H4 (cell line): ENCODE measurements at places on chromosomes 5 and 9.

- no peak for DNase-seq
Measured at GRCh38 chr5:52886206-52886605, 98.5 kb downstream of the ITGA1 start.

GRCh38 chr5:57491369-57491965 lies 8.9 kb upstream of the ACTBL2 start:
- no peak for DNase-seq

GRCh38 chr5:149153193-149153750 lies 12.0 kb downstream of the ABLIM3 start:
- DNase-seq: no peak

- no peak for DNase-seq
Measured at GRCh38 chr9:5485378-5486085, 24.8 kb upstream of the PDCD1LG2 start.

GRCh38 chr9:12988258-12988657 lies 213.4 kb downstream of the LURAP1L start:
- DNase-seq: no peak

- no peak for DNase-seq
Measured at GRCh38 chr9:3458806-3459475, 66.9 kb downstream of the RFX3 start.

DNA sequence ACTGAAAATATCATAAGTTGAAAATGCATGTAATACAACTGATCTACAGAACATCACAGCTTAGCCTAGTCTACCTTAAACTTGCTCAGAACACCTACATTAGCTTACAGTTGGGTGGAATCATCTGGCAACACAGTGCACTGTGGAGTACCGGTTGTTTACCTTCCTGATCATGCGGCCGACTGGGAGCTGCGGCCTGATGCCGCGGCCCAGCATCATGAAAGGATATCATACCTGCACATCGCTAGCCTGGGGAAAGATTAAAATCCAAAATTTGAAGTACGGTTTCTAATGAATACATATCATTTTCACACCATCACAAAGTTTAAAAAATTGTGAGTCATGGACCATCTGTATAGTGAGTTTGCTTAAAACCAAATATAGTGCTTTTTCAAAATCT lies 1.8 kb downstream of the HACD4 start:
- DNase-seq: no peak

DNA sequence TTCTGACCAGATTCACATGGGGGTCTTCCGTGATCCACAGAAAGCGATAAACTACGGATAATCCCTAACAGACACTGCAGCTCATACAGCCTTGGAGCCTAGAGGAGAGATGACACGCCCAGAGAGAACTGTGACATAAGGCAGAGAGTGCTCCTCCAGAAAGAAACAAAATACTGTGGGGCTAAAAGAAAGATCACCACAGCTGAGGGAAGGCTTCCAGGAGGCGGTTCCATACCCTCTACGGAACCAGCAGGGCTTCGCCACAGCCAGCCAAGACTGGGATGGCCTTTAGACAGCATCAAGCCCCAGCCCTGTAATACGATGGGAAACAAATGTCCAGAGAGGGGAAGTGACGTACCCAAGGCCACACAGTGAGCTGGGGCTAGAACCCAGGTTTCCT lies 19.3 kb downstream of the GPX3 start:
- no peak for DNase-seq

DNA sequence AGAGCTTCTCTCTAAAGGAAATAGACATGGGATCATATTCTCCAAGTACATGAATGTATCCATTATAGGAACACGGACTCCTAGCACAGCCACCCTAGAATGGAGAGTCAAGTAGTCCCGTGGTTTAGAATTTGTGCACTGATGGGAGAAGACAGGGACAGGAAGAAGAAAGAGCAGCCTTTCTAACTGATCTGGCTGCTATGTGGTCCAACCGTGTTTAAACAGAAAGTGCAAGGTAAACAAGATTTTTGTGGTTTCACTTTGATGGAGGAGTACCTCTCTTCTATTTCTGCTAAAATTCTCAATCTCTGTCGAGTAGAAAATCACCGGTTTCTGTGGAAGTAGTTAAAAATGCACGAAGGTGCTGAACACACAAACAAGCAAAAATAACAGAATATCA lies 171.3 kb downstream of the ST8SIA4 start:
- peak; percentile 19 for DNase-seq

GRCh38 chr5:175447571-175447970 lies 3.6 kb upstream of the DRD1 start:
- DNase-seq: peak; percentile 61

DNA sequence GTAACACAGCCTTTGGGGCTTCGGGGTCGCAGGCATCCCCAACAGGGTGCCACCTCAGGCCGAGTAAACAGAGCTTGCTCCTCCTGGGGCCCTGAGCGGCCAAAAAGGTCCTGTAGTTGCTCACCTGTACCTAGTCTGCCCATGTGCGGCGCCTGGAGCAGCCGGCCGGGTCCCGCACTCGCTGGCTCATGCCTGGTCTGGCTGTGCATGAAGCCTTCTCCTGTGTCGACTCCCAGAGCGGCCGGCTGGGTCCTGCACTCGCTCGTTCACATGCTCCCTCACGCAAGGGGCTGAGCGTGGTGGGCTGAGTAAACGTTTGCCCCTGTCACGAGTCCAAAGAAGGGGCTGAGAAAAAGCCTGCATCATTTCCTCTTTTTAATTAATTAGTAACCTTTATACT lies 162.4 kb upstream of the TUT7 start:
- no peak for DNase-seq

- no peak for DNase-seq
Measured at GRCh38 chr5:171469326-171469725, 49.9 kb downstream of the FGF18 start.

DNA sequence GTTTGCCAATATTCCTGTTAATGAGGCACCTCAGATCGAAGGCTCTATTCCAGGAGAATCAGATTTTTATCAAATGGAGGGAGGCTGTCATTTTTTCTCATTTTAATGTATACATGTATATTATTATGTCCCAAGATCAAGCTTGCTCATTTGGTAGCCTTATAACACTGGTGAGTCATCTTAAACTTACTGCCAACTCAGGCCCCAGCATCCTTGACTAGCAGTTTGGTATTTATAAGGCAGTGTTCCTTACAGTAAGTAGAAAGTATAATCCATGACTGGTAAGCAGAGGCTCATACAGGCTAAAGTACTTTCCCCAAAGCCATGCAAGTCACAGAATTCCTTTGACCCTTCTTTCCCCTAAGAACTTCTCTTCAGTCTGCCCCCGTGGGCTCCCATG lies 90.7 kb upstream of the NR3C1 start:
- peak; percentile 48 for DNase-seq

DNA sequence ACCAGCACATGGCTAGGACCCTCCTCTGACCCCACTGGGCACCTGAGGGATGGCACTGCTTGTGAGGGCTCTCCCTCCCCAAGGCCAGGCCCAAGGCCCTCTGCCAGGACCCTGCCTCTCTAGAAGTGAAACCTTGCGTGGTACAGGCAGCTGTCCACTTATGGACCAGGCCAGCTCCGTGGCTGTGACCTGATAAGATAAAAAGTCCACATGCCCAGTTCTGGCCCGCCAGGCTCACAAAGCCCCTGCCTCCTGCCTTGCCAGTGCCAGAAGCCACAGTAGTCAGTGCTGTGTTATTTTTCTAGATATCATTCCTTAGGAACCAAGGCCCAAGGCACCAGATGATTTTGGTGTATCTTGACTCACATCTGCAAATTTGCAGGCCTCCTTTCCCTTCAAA lies 14.0 kb upstream of the SPATA31E1 start:
- DNase-seq: no peak

GRCh38 chr9:104429031-104429546 lies 75.0 kb upstream of the OR13F1 start:
- no peak for DNase-seq

DNA sequence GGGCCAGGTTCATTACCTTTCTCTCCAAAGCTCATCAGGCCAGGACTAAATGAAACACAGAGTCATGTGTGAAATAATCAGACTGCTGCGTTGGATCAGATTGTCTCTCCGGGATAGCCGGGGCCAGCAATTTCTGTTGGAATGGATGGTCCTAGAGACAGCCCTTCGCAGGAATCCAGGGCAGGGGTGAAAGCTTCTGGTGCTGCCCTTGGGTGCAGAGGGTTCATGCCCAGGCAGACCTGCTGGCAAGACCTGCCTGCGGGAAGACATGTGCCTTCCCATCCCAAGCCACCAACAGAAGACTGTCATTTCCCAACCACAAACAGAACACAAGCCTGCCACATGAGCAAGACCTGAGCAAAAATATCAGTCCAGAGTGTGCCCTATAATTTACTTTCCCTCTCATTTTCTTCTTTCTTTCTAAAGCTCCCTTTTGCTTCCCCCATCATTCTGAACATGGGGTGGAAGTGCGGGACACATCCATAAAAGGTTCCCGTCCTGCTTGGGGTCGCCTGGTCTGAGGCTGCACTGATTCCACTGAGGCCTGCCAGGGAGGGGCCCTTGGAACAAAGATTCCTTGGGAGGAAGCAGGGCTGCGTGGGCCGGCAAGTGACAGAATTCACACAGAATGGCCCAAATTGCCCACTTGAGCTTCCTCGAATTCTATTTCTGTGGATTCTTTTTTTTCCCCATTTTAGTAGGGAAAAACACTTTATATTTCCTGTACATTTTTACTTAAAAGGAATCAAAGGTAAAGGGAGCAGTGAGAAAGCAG lies 57.3 kb downstream of the UBE2QL1 start:
- no peak for DNase-seq

- peak; percentile 88 for DNase-seq
Measured at GRCh38 chr5:171667341-171668096, 118.1 kb upstream of the SMIM23 start.

GRCh38 chr5:159171274-159171673 lies 38.1 kb downstream of the RNF145 start:
- no peak for DNase-seq

- no peak for DNase-seq
Measured at GRCh38 chr5:13919087-13919486, 25.4 kb downstream of the DNAH5 start.

DNA sequence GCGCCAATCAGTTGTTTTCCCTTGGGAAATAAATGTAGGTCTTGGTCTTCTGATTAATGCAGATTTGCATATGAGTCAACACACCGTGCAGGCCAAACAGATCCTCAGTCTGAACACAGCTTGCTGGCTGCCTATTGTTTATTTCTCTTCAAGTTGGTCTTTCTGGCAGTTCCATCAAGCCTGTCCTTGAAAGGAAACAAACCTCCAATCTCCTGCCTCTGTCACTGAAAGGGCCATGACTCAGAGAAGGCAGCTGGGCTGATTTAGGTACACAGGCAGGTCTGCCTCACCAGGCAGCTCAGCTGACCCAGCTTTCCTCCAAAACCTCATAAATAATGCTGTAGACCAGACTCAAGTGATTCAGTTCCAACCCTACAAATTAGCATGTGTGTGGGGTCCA lies 175.9 kb downstream of the MAN2A1 start:
- DNase-seq: peak; percentile 99
